ENCODE measurements at places on chromosomes 1 and 21.

DNA sequence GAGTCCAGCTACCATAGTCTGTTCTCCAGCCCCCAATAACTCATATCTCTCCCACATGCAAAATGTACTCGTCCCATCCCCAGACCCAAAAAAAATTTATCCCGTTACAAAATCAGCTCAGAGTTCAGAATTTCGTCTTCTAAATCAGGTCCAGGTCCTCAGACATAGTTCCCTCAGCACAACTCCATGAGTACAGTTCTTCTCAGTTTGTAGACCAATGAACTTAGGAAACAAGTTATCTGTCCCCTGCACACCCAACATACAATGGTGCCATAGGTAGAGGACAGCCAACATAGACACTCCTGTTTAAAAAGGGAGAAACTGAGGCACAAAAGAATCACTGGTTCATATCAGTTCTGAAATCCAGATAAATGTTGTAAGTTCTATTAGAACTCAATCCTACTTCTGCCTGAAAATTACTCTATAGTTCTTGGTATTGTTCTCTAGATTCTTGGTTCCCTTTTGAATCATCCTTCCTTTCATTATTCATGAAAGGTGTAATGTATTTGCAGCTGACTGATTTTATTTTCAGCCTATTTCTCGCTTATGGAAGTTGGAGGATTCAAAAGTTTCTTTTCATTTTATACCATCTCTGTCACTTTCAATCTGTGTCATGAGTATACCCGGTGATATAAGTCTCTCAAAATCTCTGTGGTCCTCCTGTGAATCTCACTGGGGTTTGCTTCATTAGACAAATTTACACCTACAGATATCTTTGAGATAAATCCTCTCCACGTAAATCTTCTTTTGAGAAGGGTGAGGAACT, 75.8 kb upstream of the TSPAN2 start:
- no peak for DNase-seq

DNA sequence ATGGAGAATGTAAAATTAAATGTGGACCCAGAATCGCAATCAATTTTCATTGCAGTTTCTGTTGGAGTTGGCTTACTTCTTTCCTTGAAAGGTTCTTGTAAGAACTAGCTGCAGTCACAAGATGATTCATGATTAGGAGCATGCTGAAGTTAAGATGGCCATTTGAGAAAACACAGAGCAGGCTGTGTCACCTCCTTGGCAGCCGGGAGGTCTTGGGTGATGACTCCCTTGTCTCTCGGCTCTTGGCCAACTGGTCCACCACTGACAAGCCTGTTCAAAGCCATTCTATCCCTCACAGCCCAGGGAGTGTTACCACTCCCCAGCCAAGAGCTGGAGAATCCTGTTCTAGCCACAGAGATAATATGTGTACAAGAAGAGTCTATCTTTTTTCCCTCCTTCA, 40.6 kb downstream of the OPTC start:
- no peak for DNase-seq

GRCh38 chr1:212557739-212558692, 50.5 kb upstream of the ATF3 start:
- peak; percentile 18 for DNase-seq

- DNase-seq: peak; percentile 1
Measured at GRCh38 chr1:6785728-6786505, 663 bp downstream of the CAMTA1 start.

- no peak for DNase-seq
Measured at GRCh38 chr1:101025283-101025656, 314 bp downstream of the DPH5 start.

GRCh38 chr21:14617871-14618270, 71.8 kb upstream of the SAMSN1 start:
- DNase-seq: no peak

DNA sequence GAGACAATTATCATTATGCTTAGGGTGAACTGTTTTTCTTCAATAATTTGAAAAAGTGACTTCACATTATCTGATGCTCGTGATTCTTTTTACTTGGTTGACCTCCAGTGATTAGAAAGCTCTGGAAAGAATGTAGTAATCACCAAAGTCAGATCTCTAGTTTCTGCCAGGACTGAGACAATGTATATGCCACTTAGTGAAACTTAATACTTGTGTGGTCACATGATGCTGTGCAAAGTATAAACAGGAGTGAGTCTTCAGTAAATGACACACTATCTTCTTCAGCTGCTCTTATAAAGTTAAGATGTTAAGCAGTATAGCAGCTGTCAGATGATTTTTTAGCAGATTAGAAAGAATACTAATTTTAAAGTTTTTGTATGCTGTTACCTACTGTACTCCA, 17.2 kb downstream of the VCAM1 start:
- no peak for DNase-seq

DNA sequence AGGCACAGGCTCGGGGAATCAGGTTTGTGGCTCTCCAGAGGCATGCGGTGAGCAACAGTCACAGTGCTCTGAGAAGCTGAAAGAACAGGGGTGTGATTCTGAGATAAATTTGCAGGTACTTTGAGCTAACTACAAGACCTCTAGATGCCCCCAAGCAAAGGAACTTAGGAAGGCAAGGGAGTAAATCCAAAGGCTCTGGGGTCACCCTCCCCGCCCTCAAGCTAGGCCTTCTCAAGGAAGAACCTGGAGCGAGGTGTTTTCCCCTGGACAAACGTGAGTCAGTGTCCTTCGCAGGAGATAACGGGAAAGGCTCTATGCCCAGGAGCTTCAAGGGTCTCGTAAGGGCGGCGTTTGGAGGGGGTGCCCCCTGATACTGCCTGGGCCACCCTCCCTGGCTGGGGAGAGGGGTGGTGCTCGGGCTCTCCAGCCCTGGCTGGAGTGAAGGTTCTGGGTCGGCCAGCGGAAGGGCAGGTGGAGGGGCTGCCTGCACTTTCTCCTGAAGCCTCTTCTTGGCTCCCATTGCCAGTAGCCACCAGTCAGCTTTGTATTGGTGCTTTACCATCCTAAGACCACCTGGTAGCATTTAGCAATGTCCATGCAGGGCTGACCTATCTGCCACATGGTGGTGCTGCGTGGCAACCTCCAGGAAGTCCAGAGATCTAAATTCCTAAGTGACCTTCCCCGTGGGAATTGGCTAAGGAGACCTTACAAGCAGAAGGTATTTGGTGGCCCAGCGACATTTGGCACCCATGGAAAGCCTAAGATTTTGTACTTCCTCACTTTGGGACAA, 44.0 kb downstream of the GPR161 start:
- no peak for DNase-seq

GRCh38 chr1:14964711-14965055, 188.9 kb upstream of the TMEM51 start:
- DNase-seq: no peak

DNA sequence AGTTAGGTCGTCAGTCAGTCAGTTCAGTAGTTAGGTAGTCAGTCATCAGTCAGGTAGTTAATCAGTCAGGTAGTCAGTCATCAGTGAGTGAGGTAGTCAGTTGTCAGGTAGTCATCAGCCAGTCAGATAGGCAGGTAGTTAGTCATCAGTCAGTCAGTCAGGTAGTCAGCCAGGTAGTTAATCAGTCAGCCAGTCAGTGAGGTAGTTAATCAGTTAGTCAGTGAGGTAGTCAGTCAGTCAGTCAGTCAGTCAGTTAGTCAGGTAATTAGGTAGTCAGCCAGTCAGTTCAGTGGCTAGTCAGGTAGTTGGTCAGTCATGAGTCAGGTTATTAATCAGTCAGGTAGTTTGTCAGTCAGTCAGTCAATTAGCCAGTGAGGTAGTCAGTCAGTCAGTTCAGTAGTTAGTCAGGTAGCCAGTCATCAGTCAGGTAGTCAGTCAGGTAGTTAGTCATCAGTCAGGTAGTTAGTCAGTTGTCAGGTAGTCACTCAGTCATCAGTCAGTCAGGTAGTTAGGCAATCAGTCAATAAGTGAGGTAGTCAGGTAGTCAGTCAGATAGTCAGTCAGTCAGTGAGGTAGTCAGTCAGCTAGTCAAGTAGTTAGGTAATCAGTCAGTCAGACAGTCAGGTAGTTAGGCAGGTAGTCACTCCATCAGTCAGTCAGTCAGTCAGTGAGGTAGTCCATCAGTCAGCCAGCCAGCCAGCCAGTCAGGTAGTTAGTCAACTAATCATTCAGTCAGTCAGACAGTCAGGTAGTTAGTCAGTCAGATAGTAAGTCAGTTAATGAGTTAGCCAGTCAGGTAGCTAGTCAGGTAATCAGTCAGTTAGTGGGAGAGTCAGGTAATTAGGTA, 16.2 kb downstream of the KRTAP10-1 start:
- no peak for DNase-seq

GRCh38 chr1:155244368-155245162, 10.7 kb downstream of the ENTREP3 start:
- peak; percentile 80 for DNase-seq

- DNase-seq: peak; percentile 22
Measured at GRCh38 chr1:84996846-84997666, at the start of gene MCOLN2. TSS of gene MCOLN2 (minus strand) at chr1:84997113. CDS start at chr1:84996872, 241 bp downstream.

DNA sequence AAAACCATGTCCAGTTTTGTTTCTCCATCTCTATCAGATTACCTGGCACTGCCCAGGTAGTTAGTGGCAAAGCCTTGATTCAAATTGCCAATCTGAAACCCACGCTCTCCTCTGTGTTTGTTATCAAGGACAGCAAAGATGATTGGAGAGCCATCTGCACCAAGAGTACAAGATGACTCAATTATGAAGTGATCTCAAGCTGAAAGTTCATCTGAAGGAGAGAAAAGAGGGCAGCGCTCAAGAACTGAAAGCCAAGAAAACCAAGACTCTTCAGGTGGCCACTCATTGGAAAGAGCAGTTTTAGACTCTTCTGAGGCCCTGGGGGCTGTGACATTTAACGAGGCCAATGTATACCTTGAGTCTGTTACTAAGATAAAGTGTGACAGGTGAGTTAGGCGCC, 13.8 kb downstream of the RXRG start:
- DNase-seq: no peak

DNA sequence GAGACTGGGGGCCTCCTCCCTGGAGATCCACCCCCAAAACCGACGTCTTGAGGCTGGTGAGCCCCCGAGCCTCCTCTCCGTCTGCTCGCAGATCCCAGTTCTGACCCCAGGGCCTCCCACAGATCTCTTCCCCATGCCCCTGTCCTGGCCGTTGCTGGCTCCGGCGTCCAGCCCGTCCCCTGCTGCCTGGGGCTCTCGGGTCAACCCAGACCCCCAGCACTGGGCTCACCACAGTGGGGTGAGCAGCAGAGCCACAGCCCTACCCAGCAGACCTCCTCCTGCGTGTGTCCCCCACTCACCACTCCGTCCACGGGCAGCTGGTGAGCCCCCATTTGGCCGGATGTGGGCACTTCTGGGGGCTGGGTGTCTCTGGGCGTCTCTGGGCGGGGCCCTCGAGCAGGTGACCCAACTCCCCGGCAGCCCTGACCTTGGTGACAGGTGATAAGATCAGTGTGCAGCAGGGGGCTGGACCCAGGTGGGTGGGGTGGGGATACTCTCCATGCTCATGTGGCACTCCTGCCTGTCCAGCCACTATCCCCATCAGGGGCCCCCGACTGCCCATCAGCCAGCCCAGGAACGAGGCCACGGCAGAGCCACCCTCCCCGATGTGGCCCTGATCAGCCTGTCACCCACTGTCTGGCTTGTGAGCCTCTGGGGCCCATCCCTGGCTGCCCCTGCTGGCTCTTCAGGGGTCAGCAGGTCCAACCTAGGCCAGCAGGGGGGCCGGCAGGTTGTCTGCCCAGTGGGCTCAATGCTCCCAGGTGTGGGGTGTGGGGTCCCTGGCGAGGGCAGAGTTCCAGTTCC, 709 bp downstream of the TNFRSF14 start:
- no peak for DNase-seq

- peak; percentile 16 for DNase-seq
Measured at GRCh38 chr1:64864018-64864940, 102.1 kb downstream of the JAK1 start.

GRCh38 chr1:25183126-25183980, 48.9 kb downstream of the SYF2 start:
- DNase-seq: no peak

- no peak for DNase-seq
Measured at GRCh38 chr1:34739613-34740012, 15.2 kb upstream of the GJB5 start.

- no peak for DNase-seq
Measured at GRCh38 chr1:152495066-152495675, 15.4 kb upstream of the LCE5A start.

GRCh38 chr1:39901714-39902459, at the start of gene MYCL:
TSS of gene MYCL (minus strand) at chr1:39901917. CDS start at chr1:39901434, 483 bp downstream.
- peak; percentile 37 for DNase-seq

DNA sequence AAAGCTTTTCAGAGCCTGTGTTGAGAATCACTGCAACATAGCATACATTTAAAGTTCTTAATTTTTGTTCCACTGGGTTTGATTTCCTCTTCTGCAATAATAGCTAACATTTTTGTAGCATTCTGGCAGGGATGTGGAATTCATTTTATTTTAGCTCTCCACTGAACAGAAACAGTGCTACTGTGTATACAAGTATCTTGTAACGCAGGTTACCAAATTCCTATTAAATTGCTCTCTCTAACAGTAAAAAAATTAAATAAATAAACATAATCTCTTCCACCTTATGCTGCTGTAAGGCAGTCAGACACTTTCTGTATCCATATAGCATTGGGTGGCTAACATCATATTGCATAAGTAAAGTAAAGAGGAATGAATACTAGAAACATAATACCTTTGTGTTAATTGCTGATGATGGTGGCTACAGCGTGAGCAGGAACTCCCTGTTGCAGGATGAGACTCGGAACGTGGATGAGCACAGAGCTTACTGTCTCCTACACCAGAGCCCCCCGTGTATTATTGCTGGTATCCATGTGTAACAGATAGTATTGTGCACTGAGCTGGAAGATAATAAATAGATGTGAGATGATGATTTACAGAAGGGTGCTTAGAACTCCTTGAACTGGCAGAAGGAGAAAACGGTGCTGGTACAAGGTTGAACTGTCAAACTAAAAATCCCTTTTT, 276.9 kb upstream of the SNX7 start:
- DNase-seq: no peak

DNA sequence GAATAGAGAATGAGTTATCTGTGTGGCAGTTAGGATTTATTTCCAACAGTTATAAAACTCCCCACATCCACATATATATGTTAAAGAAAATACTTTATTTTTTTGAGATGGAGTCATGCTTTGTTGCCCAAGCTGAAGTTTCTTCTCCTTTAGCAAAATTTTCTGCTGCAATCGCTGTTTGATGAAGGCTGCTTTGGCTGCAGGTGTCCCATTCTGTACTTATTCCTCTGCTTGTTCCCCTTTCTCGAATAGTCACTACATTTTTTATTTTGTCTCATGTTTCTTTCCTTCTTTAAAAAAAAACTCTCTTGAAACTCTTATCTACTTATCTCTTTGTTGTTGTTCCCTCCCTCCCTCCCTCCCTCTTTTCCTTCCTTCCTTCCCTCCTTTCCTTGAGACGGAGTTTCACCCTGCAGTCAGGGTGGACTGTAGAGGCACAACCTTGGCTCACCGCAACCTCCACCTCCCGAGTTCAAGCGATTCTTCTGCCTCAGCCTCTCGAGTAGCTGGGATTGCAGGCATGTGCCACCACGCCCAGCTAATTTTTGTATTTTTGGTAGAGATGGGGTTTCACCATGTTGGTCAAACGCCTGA, 10.6 kb downstream of the OR2W3 start:
- DNase-seq: no peak

DNA sequence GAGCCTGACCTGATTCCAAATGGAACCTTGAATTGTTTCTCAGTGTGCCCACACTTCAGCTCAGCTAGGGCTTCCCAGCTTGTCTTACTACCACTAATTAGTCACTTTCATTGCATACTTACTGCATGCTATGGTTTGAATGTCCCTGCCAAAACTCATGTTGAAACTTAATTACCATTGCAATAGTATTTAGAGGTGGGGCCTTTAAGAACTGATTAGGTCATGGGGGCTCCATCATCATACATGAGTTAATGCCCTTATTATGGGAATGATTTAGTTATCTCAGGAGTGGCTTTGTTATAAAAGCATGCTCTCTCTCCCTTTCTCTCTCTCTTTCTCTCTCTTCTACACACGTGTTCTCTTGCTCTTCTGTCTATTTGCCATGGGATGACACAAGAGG, 68.3 kb downstream of the NENF start:
- DNase-seq: no peak

- DNase-seq: no peak
Measured at GRCh38 chr1:24173638-24174575, 13.2 kb downstream of the IFNLR1 start.
